Hematopoietic multipotent progenitor cell treated with erythropoietin and hydrocortisone succinate and interleukin-3 and kit ligand, for 8 days (in vitro differentiated cells): ENCODE measurements at places on chromosomes 13 and 19.

GRCh38 chr19:42143341-42144234 lies 11.3 kb upstream of the POU2F2 start:
- peak; percentile 17 for DNase-seq

DNA sequence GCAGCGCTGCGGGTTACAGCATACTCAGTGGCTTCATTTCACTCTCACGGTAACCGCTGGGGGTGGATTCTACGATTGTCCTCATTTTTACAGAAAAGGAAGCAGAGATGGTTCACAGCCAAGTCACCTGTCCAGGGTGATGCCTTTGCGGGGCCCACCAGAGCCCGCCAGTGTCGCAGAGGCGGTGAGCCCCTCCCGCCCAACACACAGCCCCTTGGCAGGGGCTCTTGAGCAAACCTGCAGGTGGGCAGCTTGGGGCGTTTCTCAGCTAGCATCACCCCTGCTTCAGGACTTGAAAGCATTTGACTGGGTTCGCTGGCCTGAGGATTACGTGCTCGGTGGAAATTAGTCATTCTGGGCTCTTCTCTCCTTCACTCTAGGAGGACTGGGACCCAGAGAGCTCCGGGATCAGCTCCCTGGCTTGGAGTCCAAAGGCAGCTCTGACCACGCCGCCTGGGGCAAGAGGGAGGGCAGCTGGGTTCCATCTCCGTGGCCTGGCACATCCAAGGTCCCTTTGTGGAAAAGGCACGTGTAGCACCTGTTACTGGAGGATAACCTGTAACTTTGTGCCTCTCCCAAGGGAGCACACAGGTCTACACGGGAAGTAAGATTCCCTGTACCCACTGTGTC lies 62.5 kb upstream of the F7 start:
- DNase-seq = no peak

- DNase-seq = no peak
Observed at GRCh38 chr13:48660361-48661076, 6.8 kb downstream of the CYSLTR2 start.

GRCh38 chr13:113129480-113129879 lies 6.9 kb downstream of the F10 start:
- no peak for DNase-seq

DNA sequence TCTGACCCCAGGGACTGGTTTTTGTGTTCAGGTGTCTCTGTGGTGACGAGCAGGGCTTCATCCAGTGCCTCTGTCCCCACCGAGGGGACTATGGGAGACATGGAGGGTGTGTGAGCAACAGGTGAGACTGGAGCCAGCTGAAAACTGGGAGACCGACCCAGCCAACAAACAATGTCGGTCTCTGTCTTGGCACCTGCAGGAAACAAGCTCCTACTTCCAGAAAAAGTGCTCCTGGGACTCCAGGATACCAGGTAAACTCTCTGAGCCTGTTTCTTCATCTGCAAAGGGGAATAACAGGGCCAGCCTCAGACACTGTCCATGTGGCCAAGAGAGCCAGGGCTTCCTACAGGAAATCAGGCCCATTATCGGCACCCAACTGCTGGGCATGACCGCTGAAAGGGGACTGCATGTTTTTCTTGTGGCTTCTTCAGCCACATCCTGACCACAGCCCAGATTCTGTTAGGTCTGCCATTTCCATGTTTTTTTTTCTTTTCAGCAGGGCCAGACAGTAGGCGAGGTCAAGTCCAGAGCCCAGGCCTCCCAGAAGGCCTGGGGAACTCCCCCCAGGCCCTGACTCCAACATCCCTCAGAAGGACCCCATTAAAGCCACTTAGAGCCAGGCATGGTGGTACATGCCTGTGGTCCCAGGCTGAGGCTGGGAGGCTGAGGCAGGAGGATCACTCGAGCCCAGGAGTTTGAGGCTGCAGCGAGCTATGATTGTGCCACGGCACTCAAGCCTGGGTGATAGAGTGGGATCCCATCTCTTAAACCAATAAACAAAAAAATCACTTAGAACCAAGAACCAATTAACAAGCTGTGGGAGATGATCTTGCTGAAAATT lies 836 bp upstream of the BST2 start:
- peak; percentile 75 for DNase-seq

DNA sequence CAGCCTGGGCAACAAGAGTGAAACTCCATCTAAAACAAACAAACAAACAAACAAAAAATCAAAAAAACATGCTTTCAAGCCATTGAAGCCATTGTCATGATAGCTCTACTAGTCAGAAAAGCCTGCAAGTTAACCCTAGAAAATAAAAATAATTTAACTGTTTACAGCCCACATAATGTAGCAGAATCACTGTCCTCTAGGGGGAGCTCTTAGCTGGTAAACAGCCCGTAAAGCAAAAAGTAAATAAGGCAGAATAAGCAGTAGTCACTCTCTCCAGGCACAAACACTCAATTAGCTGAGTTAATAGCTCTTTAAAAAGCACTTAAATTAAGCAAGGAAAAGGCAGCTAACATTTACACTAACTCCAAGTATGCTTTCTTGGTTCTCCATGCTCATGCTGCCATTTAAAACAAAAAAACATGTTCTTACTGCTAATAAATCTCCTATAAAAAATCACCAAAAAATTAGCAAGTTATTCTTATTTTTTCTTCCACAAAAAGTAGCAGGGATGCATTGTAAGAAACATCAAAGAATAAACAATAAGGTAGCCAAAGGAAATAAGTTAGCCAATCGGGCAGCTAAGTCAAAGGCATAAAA lies 11.3 kb downstream of the LILRB4 start:
- peak; percentile 56 for DNase-seq

DNA sequence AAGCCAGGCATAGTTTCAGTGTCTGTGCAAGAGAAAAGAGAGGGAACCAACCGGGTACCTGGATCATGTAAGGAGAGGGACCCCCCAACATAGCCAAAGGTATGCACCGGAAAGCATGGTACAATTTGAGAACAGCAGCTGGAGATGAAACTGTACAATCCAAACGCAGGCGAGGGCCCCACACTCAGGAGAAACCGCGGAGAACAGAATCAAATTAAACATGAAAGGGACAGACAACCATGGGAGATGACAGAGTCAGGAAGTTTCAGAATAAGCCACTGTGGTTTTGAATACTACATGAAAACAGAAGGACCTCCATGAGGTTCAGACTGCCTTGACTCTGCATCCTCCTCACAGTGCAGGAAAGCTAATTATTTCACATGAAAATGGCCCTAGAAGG lies 62.9 kb upstream of the SPATA13 start:
- DNase-seq = no peak

DNA sequence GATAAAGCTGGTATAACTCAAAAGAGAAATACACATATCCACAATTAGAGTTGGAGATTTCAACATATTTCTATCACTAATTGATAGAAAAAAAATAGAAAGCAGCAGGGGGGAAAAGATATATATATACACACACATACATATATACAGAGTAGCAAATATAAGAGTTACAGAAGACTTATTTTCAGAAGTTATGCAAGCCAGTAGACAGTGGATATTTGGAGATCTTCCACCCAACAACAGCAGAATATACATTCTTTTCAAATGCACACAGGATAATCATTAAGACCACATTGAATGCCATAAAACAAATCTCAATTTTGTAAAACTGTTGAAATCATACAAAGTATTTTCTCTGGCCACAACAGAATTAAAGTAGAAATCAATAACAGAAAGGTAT lies 192.8 kb downstream of the LACC1 start:
- no peak for DNase-seq

GRCh38 chr19:19259741-19260140 lies 13.4 kb downstream of the TM6SF2 start:
- peak; percentile 52 for DNase-seq

DNA sequence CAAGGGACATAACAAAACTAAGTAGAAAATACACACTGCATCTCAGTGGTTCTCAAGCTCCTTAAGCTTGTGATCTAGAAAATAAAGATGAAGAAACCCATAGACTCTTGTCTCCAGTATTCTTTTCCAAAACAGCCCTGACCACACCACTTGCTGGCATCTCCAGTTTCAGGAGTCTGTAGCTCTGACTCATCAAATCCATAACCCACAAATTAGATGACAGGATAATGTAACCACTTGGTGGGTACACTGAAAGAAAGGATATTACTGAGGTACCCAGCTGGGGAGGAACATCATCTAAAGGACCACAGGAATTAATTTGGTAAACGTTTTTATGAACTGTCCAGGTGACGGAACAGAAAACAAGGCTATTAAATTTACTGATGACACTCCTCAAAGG lies 214.7 kb downstream of the VWA8 start:
- DNase-seq = peak; percentile 23

GRCh38 chr19:40378509-40378908 lies 11.5 kb downstream of the HIPK4 start:
- no peak for DNase-seq

GRCh38 chr19:12782424-12783290 lies 7.3 kb upstream of the HOOK2 start:
- DNase-seq = peak; percentile 75

DNA sequence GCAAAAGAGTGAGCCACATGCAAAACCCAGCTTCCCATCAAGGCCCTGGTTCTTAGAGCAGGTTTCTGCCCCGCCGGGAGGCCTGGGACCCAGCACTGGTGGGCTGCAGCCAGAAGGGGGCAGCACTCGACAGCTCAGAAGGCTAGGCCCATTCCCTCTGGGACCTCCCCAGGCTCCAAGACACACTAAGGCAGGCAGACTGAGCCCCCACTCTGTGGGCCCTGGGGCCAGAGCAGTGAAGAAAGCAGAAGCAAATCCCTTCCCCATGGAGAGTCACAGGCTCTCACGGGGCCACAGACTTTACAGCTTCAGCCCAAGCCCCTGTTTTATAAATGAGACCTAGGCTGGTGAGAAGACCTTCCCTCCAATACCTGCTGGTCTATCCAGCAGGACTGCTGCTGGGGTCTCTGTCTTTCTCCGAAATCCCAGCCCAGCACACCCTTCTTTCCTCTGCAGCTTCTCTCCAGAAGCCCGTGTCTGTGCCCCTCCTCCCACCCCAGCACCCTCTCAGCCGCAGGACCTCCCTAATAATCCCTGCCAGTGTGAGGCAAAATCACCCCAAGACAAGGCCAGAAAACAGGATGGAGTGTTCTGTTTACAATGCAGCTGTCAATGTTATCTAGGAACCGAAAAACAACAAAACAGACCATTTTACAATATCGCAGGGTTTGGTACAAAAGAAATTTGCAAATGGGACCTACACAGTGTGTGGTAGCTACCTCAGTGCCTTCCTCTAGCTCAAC lies 109.3 kb downstream of the ABCC4 start:
- DNase-seq = peak; percentile 85

DNA sequence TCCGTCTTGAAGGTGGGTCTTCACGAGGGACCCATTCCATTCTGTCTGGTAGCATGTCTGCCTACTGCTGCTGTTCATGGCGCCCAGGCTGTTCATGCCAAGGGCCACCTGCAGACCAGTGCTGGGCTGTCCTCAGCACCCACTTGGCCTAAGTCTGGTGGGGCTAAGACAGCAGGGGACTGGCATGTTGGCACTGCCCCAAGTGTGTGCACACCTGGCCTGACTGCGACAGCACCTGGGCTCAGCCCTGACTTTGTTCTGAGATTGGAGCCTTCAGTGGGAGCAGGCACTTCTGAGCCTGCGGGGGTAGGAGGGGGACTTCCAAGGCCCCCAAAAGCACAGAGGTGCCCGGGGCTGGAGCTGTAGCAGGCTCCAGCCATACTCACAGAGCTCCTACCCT lies 250.8 kb upstream of the EDNRB start:
- DNase-seq = no peak

DNA sequence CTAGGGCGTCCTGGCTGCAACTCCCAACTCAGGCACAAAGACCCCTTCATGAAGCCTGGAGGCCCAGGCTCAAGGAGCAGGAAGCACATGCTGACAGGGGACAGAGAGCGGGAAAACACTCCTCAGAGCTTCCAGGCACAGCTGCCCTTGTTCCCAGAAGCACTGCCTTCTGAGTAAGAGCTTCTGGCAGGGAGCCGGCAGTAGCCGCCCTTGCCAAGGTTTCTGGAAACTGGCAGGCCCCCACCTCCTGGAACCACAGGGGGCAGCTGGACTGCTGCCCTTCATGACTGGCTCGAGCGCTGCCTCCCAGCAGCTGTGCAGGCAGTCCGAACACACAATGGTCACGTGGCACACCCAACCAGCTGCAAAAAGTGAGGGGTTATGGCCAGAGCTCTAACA lies 33.6 kb upstream of the EPHX3 start:
- no peak for DNase-seq
